ENCODE measurements at places on chromosomes 4 and X. TPM values are rescaled to one million over a fixed set of nuclear protein-coding genes. Genes with fewer than 3 reads are reported as not detected.

- DNase-seq, result no peak
These were observed 37.8 kb downstream of the ACSL1 start for GRCh38 chr4:184787766-184788503.

GRCh38 chrX:120205816-120206753 lies 44.5 kb upstream of the ZBTB33 start:
- DNase-seq, result no peak

PDK3 gene
- 37.7 TPM for total RNA-seq

PNCK gene
- 11.1 TPM for total RNA-seq

ADGRG4 gene
- not detected for total RNA-seq

DNA sequence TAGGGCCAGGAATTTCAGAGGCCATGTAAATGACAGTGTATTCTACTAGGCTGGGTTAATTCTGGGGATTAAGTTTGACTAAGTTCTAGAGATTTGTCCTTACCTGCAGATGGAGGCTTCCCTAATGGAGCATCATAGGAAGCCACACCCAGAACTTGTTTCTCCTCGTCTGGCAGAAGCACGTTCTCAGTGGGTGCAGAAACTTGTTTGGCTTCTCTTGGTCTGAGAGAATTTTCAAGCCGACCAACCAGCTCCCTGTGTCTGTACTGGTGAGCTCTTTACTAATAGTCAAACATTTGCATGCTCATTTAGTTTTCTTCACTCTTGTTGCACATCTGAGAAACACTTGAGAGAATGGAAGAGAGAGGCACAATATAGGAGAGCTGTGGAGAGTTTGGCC lies 907 bp upstream of the ATP10D start:
- no peak for DNase-seq

DNA sequence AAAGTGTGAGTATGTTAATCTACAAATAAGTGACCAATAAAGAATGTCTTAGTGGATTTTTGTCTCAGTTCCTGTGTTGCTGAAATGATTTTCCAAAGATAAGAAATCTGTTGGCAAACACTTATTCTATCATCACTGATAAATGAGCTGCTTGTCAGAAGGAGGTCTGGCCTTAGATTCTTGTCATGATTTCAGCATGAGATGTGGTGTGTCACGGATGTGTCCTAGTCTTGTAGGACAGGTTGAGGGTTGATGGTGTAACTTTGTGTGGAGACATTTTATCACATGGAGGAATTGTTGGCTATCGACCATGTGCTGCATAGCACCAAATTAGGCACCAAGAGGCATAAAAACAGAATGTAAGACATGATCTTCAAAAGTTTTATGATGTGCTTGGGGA lies 31.8 kb upstream of the LIMCH1 start:
- DNase-seq, result no peak

TMEM31 gene
- total RNA-seq, result not detected

DNA sequence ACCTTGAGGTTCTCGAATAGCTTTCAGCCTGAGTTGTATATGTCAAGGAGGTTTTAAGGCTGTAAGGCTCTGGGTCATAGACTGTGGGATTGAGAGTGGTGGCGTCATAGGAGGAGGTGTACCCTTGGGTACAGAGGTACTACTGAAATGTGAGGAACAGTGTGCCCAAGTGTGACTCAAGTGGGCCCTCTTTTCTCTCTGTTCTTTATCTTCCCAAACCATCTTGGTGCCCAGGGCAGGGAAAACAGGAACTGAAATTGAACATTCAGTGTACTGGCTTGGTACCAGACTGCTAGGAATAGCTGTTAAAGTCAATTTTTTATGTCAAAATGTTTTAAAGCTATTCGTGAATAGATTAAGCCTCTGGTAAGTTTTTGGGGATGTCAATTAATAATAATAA lies 136.2 kb upstream of the RPS6KA3 start:
- DNase-seq, result no peak

GRCh38 chr4:73869130-73870055 lies at the start of gene CXCL1:
TSS of gene CXCL1 (plus strand) at chr4:73869393. CDS start at chr4:73869471, 78 bp downstream.
- DNase-seq, result peak; percentile 85

- no peak for DNase-seq
These were observed 9.6 kb downstream of the BMP3 start for GRCh38 chr4:81040012-81040659.

GRCh38 chrX:132900633-132901293 lies 57.7 kb downstream of the HS6ST2 start:
- no peak for DNase-seq

CORIN gene
- total RNA-seq, result 0.50 TPM

- DNase-seq, result no peak
These were observed 170.5 kb upstream of the PITX2 start for GRCh38 chr4:110793381-110793801.

- DNase-seq, result no peak
These were observed 457.1 kb downstream of the MID1IP1 start for GRCh38 chrX:39258331-39258730.

GRCh38 chrX:40131654-40132337 lies 34.0 kb upstream of the BCOR start:
- no peak for DNase-seq

DNA sequence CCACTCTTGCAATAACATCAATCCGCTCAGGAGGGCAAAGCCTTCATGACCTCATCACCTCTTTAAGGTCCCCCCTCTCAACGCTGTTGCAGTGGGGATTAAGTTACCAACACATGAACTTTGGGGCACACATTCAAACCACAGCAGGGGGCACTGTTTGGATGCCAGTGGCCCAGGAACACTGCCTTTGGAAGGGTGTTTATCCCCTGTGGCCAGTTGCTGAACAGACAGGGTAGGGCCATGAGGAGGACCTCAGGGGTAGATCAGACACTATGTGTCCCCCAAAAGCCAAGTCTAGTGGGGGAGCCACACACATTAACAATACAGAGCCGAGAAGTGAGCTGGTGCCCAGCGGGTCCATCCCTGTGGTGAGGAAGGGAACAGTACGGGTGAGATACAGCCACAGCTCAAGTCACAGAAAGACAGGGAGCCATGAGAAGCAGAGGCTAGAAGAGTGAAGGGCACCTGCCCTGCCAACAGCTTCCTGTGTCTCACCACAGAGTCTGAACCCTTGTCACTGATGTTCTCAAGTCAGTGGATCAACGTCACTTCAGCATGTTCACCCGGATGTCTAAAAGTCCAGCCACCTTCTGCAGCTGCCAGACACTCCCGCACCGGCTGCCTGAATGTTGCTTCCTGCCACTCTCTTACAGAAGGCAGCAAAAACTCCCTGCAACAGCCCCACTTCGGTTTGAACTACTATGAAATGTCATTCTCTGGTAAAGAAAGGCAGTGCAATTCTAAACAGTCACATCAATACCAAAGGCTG lies 19.9 kb upstream of the MXD4 start:
- DNase-seq, result no peak

GRCh38 chrX:110226931-110227330 lies 91.0 kb downstream of the AMMECR1 start:
- no peak for DNase-seq

DDX60 gene
- total RNA-seq, result 67.2 TPM

- no peak for DNase-seq
These were observed 465 bp downstream of the EMD start for GRCh38 chrX:154379569-154379951.

KLKB1 gene
- 0.50 TPM for total RNA-seq

TRIM2 gene
- total RNA-seq, result 120 TPM

All from colonic mucosa (tissue), 4 donors.